H4 (cell line): ENCODE measurements at places on chromosomes 4 and X. TPM values are rescaled to one million over a fixed set of nuclear protein-coding genes. Genes with fewer than 3 reads are reported as not detected.

GRCh38 chr4:93065790-93066189 lies 762.0 kb downstream of the GRID2 start:
- DNase-seq: no peak

GRCh38 chr4:100149190-100149589 lies 41.1 kb downstream of the DDIT4L start:
- no peak for DNase-seq

GRCh38 chr4:8108991-8109390 lies 49.6 kb downstream of the ABLIM2 start:
- DNase-seq: no peak

GRCh38 chr4:106454021-106454420 lies 85.4 kb upstream of the GIMD1 start:
- DNase-seq: no peak

DNA sequence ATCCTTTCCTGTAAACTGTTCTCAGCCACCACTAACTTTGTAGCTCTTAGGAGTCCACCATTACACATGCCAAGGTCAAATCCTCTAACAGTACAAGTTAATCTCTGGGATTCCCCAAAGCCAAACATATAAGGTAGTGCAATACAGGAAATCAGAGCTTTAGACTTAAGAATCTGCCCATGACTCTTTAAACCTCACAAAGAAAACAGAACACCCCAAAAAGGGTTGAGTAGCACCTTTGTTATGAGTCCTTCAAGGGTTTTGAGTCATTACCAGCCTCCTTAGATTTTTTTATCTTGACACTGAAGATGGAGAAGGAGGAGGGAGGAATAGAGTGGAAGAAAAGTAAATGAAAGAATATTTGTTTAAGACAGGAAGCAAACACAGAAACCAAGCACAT lies 243.9 kb upstream of the SPANXN1 start:
- DNase-seq: no peak

DNA sequence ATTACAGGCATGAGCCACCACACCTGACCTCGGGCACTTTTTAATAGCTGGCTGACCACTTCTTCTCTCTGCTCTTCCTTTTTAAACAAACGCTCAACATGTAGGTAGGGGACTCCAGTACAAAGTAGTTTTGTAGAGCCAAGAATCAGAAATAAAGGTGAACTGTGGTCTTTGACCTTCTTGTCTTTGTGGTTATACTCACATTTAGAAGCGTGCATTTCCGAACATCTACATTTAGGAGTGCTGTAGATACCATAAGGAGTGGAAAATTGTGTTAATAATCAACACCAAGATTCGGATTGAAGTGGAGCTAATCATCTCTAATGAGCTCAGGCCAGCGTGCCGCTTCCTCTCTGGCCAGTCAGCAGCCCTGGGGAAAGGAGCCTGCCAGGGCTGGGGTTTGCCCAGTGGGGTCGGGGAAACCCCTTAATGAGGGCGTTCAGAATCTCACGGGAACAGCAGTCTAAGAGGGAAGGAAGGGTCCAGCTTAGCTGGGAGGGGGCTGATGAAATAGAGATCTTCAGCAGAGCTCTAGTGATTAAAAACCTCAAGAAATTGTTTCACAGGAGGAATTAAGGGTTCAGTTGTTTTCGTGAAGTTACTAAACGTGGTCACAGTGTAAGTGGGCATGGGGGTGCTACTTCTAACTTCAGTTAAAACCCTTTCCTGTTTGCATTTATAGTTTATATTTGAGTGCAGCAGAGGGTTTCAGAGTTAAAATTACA lies 81.2 kb downstream of the GAB1 start:
- DNase-seq: no peak

- peak; percentile 93 for DNase-seq
Observed at GRCh38 chrX:24479924-24480323, 14.8 kb downstream of the PDK3 start.

DNA sequence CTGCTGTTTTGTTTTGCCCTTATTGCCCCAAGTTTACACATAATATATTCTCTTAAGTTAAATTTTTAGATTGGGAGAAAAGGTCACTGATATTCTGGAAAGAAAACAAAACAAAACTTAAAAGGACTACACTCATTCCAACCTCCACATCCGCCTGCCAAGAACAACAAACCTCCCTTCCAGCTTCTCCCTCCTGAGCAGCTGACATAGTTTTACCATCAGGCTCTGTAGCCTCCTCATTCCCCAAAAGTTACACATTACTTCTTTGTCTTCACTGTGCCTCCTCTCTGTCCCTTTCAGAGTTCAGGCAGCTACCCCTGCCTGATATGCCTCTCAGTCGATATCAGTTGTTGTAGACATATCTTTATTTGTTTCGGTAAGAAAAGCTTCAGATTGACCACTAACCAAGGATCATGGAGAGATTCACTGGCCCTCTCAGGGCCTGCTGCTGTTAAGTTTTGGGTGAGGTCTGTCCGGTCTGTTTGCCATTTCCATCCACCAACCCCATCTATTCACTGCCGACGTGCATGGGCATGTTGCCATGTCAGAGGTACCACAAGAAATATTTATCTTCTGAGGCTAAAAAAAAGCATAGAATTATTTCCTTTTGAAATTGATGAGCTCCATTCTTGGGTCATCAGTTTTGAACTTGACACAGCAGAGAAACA lies 164.1 kb downstream of the GASK1B start:
- no peak for DNase-seq

DNA sequence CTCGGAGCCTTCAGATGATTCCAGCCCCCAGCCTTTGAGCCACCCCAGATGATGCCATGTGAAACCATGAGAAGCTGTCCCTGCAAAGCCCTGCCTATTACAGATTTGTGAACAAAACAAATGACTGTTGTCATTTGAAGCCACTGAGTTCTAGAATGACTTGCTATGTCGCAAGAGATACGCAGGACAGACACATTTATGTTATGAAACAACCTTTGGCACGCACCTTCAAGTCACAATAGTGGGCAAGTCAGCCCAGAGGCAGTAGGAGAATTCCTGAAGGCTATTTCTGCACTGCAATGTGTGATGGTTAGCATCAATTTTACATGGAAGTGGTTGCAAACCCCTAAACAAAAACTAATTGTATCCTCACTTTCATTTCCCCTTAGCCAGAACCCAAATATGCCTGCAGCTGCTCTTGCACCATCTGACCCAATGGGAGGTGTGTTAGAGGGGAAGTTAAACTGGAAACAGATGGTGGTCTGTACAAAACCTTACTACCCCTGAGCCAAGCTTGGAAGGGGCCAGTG lies 174.4 kb upstream of the ATP6AP2 start:
- DNase-seq: no peak

GRCh38 chr4:153789741-153790499 lies 1.0 kb upstream of the SFRP2 start:
- no peak for DNase-seq

GRCh38 chr4:131526686-131527085 lies 1622.4 kb upstream of the PCDH10 start:
- no peak for DNase-seq

GRCh38 chrX:143058120-143058519 lies 32.4 kb downstream of the SPANXN4 start:
- DNase-seq: no peak

DNA sequence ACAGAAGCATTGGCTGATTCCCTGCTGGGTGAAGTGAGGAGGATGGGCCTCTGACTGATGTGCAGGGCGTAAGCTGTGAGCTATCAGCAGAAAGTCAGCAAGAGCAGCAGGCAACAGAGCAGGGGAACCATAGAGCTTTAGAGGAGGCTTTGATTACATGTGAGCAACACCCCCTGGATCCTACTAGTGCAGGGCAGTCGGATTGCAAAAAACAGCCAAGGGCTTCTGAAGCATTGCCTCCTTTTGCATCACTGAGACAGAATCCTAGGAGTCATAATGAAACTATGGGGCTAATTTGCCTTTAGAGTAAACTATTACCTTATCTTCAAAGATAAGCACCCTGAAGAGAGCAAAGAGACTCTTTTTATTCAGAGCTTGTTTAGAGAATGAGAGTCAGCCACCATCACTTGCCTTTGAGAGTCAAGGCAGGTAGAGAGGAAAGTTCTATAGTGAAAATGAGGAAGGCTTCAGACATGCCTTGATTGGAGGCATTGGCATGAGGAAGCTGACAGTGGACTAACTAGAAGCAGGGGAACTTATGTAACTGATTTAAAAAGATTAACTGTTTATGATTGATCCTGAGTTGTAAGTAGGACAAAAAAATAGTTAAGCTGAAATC lies 420.3 kb downstream of the PDHA2 start:
- DNase-seq: no peak

- no peak for DNase-seq
Observed at GRCh38 chr4:2292646-2293108, 30.8 kb upstream of the MXD4 start.

- peak; percentile 34 for DNase-seq
Observed at GRCh38 chr4:130747842-130748241, 1651.9 kb downstream of the C4orf33 start.

DNA sequence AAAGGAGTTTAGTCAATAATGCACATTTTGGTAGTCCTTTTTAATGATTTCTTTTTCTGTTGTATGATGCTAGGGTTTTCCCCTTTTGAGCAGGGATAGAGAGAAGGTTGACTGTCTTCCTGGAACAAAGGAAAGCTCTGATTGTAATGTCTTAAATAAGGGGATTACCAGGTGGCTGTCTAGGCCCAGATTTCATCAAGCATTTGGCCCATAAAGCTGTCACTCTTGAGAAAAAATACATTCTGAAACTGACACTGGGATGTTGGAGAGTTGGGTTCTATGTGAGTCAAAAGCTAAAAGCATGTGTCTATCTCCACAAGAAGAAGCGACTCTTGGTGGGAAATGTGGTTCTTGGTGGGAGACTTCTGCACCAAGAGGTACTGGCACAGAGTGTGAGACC lies 26.4 kb downstream of the KIAA1210 start:
- no peak for DNase-seq

- DNase-seq: no peak
Observed at GRCh38 chr4:1600811-1601532, 83.1 kb downstream of the FAM53A start.

- no peak for DNase-seq
Observed at GRCh38 chr4:82422616-82423015, 7.6 kb downstream of the HNRNPDL start.

DNA sequence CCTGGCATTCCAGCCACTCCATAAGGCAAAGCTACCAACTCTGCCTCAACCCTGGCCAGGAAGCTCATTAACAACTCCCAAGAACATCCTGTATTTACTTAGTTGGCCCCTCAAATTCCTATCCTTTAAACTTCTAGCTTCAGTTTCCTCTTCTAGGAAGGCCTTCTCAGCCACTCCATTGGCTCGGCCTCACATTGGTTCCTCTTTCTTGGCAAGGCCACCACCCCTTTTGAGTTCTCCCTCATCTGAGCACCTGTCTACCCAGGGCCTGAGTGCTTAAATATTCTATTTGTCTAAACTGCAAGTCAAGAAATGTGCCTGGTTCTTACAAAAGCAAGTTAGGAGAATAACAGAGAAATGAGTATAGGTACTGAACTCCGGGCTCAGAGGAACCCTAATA lies 10.0 kb downstream of the SMC1A start:
- no peak for DNase-seq

DNA sequence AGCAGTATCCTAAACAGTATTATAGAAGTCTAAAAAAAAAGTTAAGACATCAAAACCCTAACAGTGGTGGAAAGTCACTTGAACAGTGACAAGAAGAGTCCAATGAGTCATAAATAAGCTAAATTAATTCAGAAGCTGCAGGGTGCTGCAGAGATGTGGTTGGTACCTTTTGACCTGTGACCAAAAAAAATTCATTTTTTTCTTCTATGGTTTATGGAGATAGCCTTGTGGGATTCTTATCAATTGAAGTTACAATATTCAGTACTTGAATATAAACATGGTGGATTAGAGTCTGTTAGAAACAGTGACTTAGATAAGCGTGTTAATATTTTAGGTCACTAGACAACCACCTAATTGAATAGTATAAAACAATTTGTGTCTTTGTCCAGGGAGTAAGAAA lies 35.4 kb downstream of the CCSER1 start:
- DNase-seq: no peak

DNA sequence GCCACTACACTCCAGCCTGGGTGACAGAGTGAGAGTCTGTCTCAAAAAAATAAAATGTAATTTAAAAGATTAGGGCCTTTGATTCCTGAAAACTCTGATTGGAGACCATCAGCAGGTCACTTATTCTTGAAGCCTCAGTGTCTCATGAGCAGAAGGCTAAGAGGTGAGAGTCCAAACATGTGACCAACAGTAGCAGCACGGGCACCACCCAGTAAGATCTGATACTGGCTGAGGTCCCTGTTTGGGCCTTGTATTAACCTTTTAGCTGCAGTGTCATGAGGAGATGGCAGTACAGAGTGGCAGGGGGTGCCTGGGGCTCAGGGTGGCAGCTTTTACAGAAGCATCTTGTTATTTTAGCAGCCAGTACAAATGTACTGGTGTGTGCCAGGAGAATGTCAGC lies 89.3 kb downstream of the FHDC1 start:
- no peak for DNase-seq

GRCh38 chr4:155837203-155837796 lies 28.8 kb downstream of the ASIC5 start:
- DNase-seq: no peak

DNA sequence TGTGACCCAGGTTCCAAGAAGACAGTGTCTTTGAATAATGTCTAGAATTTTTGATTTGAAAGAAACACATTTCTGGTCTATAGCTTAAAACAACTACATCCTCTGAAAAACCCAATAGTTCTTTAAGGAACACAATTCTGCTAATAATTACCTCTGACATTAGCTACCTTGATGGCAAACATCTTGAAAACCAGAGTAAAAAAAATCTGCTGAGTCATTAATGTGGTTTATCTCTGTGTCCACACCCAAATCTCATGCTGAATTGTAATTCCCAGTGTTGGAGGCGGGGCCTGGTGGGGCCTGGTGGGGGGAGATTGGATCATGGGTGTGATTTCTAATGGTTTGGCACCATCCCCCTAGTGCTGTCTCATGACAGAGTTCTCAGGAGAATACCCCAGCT lies 1233.8 kb downstream of the NLGN4X start:
- DNase-seq: no peak

DNA sequence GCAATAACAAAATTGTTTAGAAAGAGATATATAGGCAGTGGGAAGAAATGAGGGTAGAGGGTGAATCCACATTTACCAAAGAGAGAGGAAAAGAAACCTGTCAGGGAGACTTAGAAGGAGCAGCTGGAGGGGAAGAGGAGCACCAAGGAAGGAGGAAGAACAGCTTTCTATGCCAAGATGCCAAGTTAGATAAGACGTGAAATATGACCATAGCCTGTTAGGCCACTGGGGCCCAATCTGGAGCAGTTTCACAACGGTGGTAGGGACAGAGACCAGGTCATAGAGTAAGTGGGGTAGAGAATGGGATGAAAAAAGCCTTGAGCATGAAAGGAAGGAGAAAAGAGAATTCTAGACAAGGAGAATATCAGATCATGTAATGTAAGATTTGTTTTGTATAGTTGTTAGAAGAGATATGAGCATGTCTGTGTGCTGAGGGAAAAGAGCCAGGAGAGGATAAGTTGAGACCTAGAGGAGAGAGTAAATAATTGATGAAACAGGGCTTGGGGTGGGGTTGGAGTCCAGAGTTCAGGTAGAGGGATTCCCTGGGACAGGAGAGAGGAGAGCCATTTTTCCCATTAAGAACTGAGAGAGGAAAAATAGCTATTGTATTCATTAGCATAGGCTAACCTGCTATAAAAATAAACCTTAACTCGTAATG lies 4.4 kb upstream of the SOWAHB start:
- no peak for DNase-seq

SHROOM4 gene
- 0.08 and 0.19 TPM in 2 replicates for total RNA-seq

NSG1 gene
- total RNA-seq: 7.5 and 8.9 TPM in 2 replicates

PLK4 gene
- total RNA-seq: 16.6 and 17.6 TPM in 2 replicates

MAGEA10 gene
- not detected in 2 replicates for total RNA-seq

CLDN2 gene
- total RNA-seq: not detected in 2 replicates

CWH43 gene
- total RNA-seq: not detected in 2 replicates

MID1 gene
- total RNA-seq: 9.1 and 14.3 TPM in 2 replicates

GPR143 gene
- total RNA-seq: not detected in 2 replicates

GPR50 gene
- total RNA-seq: not detected in 2 replicates
